Right renal pelvis (tissue), 4 donors: ENCODE measurements at places on chromosomes 12 and 14.
A peak's percentile ranks its signal among the peaks of the same experiment; 100 is the strongest.

GRCh38 chr14:29085546-29085945 is 319.0 kb downstream of the FOXG1 start:
- no peak for DNase-seq

DNA sequence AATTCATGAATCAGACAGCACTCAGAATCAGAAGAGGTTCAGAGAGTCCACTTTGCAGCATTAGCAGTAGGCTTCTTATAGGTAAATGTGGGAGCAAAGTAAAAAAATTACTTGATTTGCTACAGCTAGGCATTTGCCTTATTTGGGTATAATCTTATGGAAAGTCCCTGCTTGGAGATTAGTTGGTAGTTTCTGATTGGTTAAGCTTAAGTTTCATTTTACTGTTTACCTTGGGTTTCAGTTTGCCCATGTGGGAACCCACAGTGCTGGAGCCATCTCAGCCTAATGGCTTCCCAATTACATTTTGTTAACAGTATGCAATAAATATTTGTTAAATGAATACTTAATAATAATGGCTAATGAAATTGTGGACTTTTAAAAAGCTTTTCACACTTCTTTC is 311.0 kb upstream of the FLRT2 start:
- no peak for DNase-seq

DNA sequence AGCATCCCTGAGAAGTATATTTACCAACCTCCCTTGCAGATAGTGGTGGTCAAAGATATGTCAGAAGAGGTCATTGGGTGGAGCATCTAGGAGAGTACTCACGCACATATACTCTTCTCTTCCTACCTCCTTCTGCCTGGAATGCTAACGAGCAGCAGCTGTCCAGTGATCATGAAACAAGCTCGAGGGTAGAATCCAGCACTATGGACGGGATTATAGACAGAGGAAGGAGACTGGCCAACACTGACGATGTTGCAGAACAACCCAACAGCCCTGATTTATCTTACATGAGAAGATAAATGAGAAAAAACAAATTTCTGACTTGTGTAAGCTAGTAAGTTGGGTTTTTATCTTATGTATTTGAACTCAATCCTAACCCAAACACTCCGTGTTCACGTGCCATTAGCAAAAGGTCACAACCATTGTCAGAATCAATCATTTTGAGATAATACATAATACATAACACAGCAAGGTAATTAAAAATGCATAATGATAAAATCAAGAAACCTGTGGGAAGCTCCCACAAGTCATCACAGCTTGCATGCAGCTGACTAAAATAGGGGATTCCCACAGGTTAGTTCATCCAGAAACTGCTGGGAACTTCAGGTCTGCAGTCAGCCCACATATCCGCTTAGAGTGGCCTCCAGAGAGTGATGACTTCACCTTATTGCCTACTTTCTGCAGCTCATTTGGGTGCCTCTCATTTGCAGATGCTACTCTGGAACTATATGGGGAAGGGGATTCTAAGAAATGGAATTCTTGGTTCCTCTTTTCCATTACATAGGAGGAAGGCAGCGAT is 36.3 kb upstream of the STK38L start:
- DNase-seq = no peak

GRCh38 chr12:2323532-2324255 is 270.9 kb downstream of the CACNA1C start:
- DNase-seq = no peak

DNA sequence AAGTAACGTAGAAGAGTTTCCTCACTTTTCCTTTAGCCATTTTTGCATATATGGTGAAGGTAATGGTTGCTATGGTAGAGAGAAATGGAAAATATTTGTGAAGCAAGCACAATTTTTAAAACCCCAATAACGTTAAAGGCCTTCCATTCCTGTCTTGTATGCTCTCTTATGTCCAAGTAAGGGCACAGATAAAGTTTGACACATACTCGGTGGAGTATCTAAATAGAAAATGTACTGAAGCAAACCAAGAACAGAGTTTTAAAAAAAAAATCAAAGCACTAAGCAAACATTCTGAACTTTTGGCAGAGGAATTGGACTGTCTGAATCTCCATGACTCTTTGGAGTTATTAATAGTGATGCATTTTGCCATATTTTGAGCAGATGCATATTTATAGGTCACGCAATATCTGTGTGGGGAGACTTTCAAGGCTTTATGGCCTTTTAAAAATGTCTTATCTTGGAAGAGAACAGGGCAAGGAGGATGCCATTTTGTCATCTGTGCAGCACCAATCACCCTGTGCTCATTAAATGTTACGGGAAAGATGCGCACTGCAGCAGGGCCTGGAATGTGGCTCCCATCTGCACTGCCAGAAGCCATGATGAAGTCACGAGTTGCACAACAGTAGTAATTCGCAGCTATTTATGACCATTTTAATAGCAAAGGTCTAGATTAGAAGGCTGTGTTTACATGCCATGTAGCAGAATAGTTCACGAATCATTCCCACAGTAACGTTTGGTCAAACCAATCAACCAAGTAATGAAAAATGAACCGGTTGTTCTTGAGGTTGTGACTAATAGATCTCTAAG is 23.3 kb upstream of the AMIGO2 start:
- no peak for DNase-seq

DNA sequence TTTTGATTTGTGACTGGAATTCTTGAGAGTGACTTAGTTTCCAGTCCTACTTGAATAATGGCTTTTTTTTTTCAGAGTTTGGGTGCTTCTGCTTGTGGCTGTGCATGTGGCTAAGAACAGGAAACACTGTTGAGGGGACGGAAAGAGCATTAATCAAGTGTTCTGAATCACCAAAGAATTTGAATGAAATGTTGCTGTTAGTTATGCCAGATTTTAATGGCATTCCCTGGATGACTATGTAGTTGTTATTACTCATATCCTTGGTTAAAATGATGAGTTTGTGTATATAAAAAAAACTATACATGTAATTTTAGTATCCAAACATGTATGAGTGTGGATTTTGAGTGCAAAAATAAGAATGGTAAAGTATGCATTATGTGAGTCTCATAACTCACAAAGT is 347.9 kb downstream of the BCAT1 start:
- DNase-seq = no peak

- DNase-seq = no peak
Measured at GRCh38 chr12:16307856-16308475, 30.5 kb upstream of the SLC15A5 start.

DNA sequence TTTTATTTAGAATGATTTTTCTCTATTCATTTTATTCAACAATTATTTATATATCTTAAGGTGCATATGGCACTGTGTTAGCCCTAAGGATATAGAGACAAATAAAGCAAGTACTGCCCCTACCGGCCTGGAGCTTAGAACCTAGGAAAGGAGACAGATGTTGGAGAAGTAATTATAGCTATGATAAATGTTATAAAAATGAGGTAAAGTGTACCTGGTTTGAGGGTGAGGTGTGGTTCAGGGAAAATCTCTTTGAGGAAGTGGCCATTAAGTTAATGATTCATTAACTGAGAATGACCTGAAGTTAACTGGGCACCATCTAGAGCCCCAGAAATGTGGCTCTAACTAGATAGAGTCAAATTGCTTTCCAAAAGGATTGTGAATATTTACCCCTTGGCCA is 31.9 kb downstream of the CDKL1 start:
- no peak for DNase-seq

- no peak for DNase-seq
Measured at GRCh38 chr14:76773956-76774820, 12.9 kb downstream of the VASH1 start.

- DNase-seq = peak; percentile 40
Measured at GRCh38 chr12:66066137-66066928, 64.2 kb downstream of the LLPH start.

DNA sequence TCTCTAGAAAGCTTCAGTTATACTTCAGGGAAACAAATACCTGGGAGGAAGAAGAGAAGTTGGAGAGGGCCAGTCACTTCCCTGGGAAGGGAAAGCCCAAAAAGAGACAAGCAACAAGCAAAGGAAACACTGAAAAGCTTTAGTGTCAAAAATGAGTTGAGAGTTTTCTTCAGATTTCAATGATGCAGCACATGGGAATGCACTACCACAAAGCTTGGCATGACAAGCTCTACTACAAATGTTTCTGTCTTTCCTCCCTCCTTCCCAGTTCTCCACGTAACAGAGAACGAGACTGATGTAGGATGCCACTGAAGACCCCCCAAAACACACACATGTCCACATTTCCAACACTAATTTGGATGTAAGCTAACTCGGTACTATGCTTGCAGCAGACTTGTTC is 26.8 kb upstream of the ADAMTS20 start:
- DNase-seq = no peak

GRCh38 chr14:93957751-93958566 is 18.4 kb downstream of the ASB2 start:
- no peak for DNase-seq

GRCh38 chr12:128617304-128617833 is 206.4 kb downstream of the SLC15A4 start:
- no peak for DNase-seq

DNA sequence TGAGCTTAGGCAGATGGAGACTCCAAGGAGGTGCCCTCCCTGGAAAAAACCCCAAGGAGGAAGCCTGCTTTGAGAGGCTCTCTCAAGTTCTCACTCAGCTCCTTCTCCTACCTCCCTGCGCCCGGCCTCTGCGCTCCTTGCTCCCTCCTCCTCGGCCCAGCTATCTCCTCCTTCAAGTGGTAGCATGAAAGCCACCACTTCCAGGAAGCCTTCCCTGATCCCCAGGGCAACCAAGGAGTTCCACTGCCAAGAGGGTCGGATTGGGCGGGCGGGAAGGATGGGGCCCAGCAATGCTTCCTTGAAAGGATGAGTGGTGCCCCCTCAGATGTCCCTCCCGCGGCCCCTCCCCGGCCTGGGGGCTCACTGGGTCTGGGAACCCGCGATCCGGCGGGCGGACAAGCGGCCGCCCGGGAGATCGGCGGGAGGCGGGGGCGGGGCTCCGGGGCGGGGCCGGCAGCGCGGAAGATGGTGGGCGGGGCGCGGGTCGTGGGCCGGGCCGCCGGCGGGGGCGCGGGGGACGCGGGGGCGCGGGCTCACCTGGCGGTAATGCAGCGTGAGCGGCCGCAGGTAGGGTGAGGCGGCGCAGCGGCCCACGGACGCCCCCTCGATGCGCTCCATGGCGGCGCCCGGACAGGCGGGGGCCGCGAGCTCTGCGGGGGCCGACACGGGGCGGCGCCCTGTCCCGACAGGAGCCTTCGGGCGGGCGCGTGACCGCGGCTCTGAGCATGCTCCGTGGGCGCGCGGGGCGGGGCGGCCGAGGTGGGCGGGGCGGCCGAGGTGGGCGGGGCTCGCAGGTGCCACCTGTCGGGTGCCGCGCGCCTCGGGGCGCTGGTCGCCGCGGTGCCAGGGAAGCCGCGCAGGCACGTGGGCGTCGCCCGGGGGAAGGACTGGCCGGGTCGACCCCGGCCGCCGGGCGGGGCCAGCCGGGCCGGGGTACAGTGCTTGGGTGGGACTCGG is at the start of gene NUDT14:
Gene NUDT14, minus strand, starts transcription at position 721 of the 957 bp plus-strand sequence. Its CDS starts 103 bp downstream, at position 618.
- DNase-seq = no peak

DNA sequence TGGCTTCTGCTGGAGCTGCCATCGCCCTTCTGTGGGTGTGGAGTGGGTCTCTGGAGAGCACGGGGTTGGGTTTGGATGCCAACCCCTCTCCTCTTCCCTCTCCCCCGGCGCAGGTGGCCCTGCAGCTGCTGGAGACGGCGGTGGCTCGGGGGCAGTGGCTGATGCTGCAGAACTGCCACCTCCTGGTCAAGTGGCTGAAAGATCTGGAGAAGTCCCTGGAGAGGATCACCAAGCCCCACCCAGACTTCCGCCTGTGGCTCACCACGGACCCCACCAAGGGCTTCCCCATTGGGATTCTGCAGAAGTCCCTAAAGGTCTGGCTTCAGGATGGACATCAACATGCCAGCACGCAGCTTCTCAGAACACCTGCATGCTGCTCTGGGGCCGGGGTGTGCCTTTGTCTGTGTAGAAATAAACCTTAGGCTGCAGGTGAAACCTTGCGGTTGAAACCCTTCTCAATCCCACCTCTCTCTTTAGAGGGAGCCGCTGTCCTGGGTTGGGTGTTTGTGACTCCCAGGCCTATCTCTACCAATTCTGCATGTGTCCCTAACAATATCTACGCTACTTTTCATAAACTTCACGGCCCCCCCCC is 44.3 kb downstream of the CCDC92 start:
- DNase-seq = no peak

GRCh38 chr12:99824900-99825542 is 159.7 kb downstream of the ANKS1B start:
- DNase-seq = no peak

DNA sequence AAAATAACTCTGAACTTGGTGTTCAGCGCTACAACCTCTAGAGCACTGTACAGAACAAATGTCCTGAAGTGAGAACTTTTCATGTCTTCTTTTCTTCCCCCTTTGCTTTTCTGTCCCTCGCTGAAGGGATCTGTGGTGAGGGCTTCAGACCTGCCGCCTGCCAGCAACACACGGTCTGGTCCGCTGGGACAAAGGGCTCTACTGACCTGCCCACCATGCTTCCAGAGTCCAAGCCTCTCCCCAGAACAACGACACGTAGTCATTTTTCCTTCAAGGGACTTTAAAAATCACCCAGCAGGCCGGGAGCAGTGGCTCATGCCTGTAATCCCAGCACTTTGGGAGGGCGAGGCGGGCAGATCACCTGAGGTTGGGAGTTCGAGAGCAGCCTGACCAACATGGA is 140.4 kb downstream of the EFCAB11 start:
- no peak for DNase-seq

- no peak for DNase-seq
Measured at GRCh38 chr12:131929581-131930456, 743 bp downstream of the PUS1 start.

- no peak for DNase-seq
Measured at GRCh38 chr14:20618271-20618749, 23.2 kb downstream of the OR6S1 start.
